ENCODE measurements at places on chromosomes 2 and 18. TPM values are rescaled to one million over a fixed set of nuclear protein-coding genes. Genes with fewer than 3 reads are reported as not detected.
A peak's percentile ranks its signal among the peaks of the same experiment; 100 is the strongest.

DNA sequence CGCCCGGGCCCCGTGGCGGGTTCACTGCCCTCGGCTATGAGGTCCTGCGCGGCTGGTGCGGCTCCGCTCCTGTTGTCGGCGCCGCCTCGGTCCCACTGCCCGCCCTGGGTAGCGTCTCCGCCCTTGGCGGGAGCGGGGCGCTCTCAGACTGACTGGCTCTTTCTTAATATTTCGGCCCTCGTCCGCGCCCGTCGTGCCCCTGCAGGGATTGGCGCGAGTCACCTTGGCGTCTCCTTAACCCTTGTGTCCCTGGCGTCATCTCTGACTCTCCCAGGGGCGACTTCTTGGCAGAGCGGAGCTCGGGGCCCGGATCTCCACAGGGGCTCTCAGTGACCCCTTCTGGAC is 1.3 kb downstream of the PTMA start:
- peak overlapping the region; percentile 92 for H3K4me3 ChIP-seq
- H3K27me3 ChIP-seq, result peaks cover 3% of the 10 kb centered on the region
- DNase-seq, result no peak

DNA sequence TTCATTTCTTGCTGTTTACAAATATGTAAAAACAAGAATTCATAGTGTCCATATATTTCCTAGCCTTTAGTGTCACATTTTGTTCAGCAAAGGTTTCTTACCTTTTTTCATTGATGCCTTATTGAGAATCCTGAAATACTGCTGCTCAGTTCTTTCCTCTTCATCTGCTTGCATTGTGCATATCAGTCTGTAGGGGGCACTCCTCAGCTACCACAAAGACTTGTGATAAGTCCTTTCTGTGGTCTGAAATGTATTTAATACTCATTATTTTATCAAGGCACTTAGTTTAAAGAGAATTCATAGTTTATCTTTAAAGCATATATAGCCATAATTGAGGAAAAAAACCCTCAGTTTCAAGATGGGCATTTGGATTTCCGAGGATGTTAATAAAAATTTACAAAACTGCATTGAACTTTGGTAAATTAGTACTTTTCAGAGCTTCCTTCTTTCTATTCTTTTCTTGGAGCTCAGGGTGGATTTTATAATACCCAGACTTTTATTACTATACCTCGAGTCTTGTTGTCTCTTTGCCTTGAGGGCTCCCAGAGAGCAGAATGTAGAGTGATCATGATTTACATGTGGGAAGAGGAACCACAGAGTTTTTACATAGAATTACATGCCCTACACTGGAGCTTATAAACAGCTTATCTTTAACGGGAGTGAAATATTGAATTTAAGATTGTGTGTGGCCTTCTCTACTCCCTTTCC is 570.1 kb downstream of the PLCL1 start:
- no peak overlapping the region for H3K27ac ChIP-seq
- H3K4me3 ChIP-seq, result no peak overlapping the region
- peaks cover 10% of the 10 kb centered on the region for H3K4me1 ChIP-seq
- peaks cover 18% of the 10 kb centered on the region for H3K27me3 ChIP-seq
- DNase-seq, result no peak

DNA sequence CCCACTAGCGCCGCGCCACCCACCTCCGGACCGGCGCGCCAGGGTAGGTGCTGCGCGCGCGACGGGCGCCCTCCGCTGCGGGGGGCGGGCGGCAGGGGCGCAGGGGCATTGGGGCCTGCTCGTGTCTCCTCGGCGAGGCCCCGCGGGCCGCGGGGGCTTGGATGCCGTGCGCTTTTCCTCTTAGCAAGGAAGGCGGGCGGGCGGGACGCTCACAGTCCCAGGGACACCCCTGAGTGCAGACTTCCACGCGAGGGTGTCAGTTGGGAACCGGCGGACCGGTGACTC is 748 bp downstream of the TWIST2 start:
- H3K4me3 ChIP-seq, result no peak overlapping the region
- no peaks in the 10 kb centered on the region for H3K36me3 ChIP-seq
- no peak overlapping the region for H3K27ac ChIP-seq

- no peaks in the 10 kb centered on the region for H3K27me3 ChIP-seq
- no peaks in the 10 kb centered on the region for H3K36me3 ChIP-seq
- DNase-seq, result no peak
- H3K27ac ChIP-seq, result no peak overlapping the region
Measured at GRCh38 chr2:79101024-79101423, 13.2 kb upstream of the REG1B start.

- no peak for DNase-seq
- no peaks in the 10 kb centered on the region for H3K36me3 ChIP-seq
- H3K4me1 ChIP-seq, result no peaks in the 10 kb centered on the region
- H3K27me3 ChIP-seq, result no peaks in the 10 kb centered on the region
- H3K27ac ChIP-seq, result no peak overlapping the region
Measured at GRCh38 chr2:2570360-2570759, 239.3 kb upstream of the MYT1L start.

DNA sequence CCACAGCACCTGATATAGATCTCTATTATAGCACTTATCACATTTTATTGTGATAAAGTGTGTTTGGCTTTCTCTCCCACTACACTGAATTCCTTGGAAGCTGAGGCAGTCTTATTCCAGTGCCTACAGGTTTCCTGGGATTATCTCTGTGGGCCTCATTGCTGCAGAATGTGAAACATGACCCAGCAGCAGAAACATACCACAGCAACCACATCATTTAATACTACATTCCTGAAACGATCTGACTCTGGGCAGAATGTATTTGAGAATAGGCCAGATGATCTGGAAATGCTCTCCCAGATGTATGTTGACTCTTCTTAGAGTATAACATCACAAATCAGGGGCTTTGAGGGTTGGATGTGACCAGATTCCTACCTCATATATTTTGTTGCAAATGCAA is 323.5 kb upstream of the TANK start:
- no peak overlapping the region for H3K4me3 ChIP-seq
- DNase-seq, result no peak
- H3K27me3 ChIP-seq, result peaks cover 3% of the 10 kb centered on the region
- H3K27ac ChIP-seq, result no peak overlapping the region
- H3K36me3 ChIP-seq, result no peaks in the 10 kb centered on the region
- H3K4me1 ChIP-seq, result no peaks in the 10 kb centered on the region

DNA sequence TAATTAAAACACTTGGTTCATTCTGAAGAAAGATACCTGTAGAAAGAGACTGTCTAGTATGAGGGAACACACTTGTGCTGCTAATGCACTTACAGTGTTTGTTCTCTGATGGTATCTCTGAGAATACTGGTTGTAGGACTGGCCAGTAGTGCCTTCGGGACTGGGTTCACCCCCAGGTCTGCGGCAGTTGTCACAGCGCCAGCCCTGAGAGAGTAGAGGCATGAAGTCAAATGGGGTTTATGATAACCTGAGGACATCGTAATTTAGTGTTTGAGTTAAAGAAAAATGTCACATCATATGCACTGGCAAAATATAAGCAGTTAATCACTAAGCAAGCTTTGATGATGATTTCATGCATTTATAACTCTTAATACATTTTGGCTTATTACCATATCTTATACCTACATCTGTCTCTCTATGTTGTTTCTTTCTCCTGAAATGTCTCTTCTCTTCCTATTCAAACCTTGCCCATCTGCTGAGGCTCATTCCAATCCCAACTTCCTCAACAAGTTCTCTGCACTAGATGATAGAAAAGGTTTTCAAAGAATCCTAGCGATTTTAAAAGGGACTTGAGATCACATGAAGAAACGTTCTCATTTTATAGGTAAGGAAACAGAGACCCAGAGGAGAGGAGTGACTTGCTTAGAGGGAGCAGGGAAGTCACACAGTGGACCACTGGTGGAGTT is 50.2 kb downstream of the ATIC start:
- no peak overlapping the region for H3K27ac ChIP-seq
- no peaks in the 10 kb centered on the region for H3K27me3 ChIP-seq

- H3K27me3 ChIP-seq, result no peaks in the 10 kb centered on the region
- no peak overlapping the region for H3K27ac ChIP-seq
- no peak overlapping the region for H3K4me3 ChIP-seq
- no peak for DNase-seq
- no peaks in the 10 kb centered on the region for H3K36me3 ChIP-seq
Measured at GRCh38 chr2:145854039-145854755, 1334.3 kb upstream of the ZEB2 start.

- DNase-seq, result no peak
- H3K36me3 ChIP-seq, result peaks cover 19% of the 10 kb centered on the region
- H3K27me3 ChIP-seq, result no peaks in the 10 kb centered on the region
- H3K4me1 ChIP-seq, result peaks cover 13% of the 10 kb centered on the region
Measured at GRCh38 chr2:241760301-241760771, 16.3 kb upstream of the GAL3ST2 start.

DNA sequence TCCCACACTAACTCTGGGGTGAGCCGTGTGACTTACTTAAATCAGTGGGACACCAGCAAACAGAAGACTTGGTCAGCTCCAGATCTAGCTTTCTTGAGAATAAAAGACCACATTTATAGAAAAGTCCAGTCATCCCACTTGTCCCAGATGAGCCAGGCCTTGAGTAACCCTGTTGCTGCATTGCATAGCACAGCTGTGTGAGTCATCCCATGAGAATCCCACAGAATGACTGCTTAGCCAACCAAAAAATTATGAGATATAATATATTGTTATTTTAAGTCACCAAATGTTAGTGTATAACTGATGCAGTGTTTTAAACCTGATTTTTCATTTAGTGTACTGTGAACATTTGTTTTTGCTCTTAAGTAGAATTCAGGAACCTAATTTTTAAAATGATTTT is 94.2 kb upstream of the FSHR start:
- no peak overlapping the region for H3K27ac ChIP-seq
- H3K27me3 ChIP-seq, result no peaks in the 10 kb centered on the region
- no peak overlapping the region for H3K4me3 ChIP-seq
- no peaks in the 10 kb centered on the region for H3K36me3 ChIP-seq
- no peaks in the 10 kb centered on the region for H3K4me1 ChIP-seq

DNA sequence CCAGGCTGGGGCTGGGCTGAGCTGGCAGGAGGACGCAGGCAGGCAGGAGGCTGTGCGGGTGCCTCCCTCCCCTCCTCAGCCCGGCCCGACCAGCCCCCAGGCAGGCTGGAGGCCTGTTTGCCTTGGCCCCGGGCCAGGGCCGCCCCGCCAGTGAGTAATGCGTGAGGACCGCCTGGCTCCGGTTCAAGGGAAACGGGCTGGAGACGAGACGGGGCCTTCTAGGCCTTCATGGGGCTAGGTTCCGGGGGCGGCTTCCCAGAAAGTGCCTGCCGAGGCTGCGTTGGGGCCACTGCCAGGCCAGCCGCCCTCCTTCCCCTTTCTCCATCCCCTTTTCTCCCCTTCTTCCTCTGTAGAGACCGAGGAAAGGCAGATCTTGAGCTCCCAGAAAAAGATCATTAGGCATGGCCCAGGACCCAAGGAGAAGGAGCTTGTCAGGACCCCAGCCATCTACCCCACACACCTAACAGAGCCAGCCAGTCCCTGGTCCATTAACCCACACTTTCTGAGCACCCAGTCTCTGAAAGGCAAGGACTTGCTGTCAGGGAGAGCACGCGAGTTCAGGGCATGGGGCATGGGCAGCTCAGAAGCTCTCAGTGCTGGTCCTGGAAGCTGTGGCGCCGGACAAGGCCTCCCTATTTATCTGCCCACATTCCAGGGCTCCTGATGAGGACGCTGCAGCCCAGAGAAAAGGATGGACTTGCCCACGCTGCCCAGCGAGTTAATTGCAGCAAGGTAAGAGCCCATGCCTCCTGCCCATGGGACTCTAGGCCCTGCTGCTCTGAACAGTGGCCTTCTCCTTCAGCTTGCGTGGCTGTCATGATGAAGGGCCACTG is 48.5 kb downstream of the SMAD7 start:
- H3K27me3 ChIP-seq, result peaks cover 12% of the 10 kb centered on the region
- no peak overlapping the region for H3K27ac ChIP-seq

ANKRD30BL gene
- not detected for total RNA-seq

LIMS4 gene
- 0.12 TPM for total RNA-seq

NEURL3 gene
- 0.75 TPM for total RNA-seq

AGXT gene
- not detected for total RNA-seq

KCNG3 gene
- total RNA-seq, result 0.10 TPM

COQ10B gene
- 26.9 TPM for total RNA-seq

ANKRD53 gene
- total RNA-seq, result not detected

EVX2 gene
- total RNA-seq, result not detected

IL36RN gene
- not detected for total RNA-seq
